Activated CD4-positive, CD25-positive, alpha-beta regulatory T cell (primary cell): ENCODE measurements at places on chromosomes 12 and 14.

DNA sequence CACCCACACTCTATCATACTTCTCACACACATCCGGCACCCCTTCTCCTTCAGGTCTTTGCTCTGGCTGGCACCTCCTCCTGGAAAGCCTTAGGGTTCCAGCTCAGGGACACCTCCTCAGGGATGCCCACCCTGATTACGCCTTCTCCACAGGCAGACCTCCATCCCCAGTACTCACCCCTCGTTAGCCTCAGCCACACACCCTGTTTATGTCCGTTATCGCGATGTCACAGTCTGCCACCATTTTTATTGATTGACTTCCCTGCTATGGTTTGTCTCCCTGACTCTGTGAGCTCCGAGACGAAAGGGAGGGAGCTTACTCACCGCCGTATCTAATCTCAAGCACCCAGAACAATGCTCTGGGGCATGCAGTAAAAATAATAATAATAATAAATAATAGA lies 191.7 kb upstream of the LHX5 start:
- no peak for DNase-seq

GRCh38 chr14:53389202-53389601 lies 236.1 kb upstream of the DDHD1 start:
- no peak for DNase-seq

- no peak for DNase-seq
Measured at GRCh38 chr14:90608929-90609341, 207.3 kb downstream of the TTC7B start.

DNA sequence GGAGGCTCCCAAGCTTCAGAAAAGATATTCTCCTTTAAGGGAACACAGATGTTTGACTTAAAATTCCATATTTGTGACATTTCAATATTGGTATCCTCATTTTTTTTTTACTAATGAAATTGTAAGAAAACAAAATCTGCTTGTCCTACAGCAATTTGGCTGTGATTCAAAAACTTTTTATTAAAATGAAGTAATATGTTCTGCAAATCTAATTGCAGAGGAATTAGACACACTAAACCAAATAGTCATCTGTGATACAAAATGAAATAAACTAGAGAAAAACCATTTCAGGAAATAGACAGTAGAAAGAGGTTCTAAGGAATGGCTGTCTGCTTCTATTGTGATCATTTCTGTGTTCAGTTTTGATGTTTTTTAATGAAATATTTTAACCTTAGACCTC lies 50.1 kb upstream of the HIF1A start:
- no peak for DNase-seq

DNA sequence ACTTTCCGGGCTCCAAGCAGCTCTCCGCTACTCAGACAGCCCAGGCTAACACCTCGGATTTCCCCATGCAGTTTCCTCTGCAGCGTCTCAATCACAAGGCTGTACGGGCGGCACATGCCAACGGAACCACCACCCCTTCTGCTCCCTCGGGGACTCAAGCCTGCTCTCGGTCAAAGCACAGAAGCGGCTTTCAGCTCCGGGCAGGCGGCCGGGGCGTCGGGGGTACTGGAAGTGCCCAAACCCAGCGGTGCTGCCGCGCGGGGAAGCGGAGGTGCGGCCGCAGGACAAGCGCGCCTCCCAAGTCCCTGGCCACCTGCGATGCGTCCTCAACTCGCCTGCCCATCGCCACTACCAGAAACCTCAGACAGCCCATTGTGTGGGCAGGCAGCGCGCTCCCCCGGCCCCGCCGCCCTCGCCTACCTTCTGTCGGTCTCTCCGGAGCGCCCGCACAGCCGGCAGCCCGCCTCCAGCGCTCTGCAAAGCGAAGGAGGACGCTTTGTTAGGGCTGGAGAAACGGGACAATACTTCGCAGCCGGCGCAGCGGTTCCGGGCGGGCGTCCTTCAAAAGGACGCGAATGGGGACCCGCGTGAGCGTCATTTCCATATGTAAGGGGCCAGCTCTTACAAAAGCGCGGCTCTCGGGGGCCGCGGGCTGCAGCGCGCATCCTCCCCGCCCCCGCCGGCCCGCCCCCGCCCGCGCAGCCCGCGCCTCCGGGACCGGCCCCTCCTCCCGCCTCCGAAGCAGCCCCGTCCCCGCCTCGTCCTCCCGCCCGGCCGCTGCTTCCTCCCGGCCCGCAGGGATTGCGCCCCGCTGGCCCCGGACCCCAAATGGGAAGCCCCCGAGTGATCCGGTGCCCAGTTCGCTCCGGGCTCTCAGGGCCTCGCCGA lies 674 bp downstream of the NIN start:
- peak; percentile 32 for DNase-seq

DNA sequence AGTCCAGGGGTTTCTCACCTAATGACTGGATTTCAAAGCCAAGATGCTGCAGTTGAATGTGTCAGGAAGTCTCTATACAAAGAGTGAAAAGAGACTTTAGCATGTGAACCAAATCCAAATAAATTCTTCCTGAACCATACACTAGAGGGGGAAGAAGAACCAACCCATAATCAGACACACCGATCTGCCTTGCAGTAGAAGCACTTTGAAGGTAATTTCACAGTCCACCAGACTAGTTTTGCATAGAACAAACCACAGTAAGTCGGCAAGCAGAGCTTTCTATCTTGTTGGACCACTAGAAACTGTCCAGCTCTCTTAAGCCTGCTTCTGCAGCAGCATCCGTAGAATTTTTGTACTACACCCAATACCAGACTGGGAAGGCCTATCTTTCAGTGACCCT lies 39.3 kb downstream of the FIGNL2 start:
- DNase-seq = no peak

DNA sequence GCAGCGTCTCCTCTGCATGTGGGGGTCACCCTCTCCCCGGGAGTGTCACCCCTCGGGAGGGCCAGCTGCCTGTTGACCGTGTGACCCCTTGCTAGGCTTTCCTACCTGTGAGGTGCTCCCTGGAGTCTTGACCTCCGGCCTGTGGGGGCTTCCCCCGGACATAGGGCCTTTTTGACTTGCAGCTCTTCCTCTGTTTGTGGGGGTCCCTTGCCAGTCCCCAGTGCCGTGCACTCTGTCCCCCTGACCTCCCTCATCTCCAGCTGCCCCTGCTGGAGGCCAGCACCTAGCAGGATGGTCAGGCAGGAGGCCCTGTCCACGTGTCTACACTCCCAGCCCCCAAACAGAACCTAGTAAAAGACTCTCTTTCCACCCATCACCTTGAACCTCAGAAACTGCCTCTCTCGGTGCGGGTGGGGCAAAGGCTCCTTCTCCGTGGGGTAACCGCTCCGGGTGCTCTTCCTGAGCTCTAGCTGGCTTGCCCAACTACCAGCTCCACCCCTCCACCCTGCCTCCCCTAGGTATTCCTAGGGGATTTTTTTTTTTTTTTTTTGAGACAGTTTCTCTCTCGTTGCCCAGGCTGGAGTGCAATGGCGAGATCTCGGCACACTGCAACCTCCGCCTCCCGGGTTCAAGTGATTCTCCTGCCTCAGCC lies 810 bp downstream of the AACS start:
- no peak for DNase-seq

- DNase-seq = no peak
Measured at GRCh38 chr12:81617915-81618314, 141.2 kb downstream of the PPFIA2 start.

- DNase-seq = no peak
Measured at GRCh38 chr14:77151245-77151644, 9.7 kb upstream of the ZDHHC22 start.

DNA sequence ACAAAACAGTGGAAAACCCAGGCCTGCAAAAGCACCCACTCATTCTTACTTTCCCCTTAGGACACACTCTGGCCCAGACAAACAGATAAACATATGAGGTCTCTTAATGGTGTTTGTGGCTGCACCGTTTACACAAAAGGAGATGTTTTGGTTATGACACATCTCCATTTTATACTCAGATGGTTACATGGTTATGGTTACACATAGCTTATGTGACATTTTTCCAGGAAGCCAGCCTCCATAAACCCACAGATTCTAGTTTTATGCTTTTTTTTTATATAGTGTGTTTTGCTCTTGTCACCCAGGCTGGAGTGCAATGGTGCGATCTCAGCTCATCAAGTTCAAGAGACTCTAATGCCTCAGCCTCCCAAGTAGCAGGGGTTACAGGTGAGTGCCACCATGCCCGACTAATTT lies 3.5 kb upstream of the KLRD1 start:
- DNase-seq = no peak
